Stimulated activated CD8-positive, alpha-beta memory T cell treated with anti-CD3 and anti-CD28 coated beads, Interleukin-15, amount 100 ng/mL, for 4 hours (primary cell): ENCODE measurements at places on chromosomes 1 and 21.

DNA sequence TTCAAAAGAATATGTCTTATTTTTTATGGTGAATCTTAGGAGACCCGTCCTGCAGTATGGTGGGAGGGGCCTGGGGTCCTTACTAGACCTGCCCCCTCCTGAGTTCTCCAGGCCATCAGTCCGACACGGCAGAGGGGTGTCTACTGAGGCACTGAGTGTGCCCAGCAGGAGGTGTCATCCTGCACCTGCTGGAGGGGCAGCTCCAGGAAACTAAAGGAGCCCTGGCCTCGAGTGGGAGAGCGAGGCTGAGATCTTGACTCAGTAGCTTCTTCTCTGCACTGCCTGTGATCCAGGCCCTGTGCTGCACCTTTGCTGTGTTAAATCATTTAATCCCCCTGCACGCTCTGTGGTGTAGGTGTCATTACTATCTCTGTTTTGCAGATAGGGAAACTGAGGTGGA is 587.7 kb downstream of the PTPRU start:
- no peak for DNase-seq

- no peak for DNase-seq
Measured at GRCh38 chr1:70941563-70941962, 106.1 kb downstream of the PTGER3 start.

DNA sequence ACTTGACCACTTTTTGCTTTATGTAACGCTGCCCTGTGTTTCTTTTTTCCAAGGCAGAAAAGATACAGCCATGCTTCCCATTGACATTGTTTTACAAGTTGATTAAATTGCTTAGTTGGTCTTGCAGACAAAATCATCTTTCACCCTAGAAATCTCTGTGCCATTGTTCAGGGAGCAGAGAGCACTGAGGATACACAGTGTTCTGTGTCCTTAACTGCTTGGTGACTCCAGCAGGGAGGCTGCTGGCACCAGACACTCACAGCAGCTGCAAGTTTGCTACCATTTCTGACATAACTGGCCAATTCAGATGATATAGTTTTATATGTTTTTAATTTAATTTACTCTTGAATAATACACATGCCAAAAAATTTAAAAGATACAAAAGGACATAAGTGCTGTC is 118.7 kb downstream of the RGS2 start:
- DNase-seq = no peak

DNA sequence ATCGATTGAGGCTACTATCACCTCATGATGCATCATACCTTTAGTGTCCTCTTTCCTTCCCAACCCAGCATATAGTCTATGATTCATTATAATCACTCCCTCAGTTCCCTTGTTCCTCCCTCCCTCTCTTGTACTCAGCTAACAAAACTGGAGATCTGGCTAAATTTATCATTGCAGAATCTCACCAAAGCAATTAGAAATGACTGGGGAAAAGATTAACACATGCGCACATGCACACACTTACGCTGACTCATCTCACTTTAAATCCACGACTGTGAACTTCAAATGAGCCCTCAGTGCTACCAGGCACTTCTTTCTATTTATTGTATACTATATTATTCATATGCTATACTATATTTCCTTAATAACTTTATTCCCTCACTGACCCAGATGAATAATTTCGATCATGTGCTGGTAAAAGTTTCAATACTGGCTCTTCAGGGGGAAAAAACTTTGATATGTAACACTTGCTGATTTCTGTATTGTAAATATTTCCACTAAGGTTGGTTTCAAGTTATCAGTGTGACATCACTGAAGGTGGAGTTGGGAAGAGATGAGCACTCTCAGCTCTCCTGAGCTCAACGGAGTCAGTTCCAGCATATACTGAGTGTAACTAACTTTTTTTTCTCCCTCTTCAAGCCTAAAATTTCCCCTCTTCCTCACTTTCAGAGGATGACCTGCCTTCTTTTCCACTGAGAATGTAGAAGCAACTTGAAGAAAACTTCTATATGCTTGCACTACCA is 613.7 kb upstream of the B3GALT2 start:
- DNase-seq = no peak

- no peak for DNase-seq
Measured at GRCh38 chr1:192272732-192273131, 44.1 kb upstream of the RGS21 start.

DNA sequence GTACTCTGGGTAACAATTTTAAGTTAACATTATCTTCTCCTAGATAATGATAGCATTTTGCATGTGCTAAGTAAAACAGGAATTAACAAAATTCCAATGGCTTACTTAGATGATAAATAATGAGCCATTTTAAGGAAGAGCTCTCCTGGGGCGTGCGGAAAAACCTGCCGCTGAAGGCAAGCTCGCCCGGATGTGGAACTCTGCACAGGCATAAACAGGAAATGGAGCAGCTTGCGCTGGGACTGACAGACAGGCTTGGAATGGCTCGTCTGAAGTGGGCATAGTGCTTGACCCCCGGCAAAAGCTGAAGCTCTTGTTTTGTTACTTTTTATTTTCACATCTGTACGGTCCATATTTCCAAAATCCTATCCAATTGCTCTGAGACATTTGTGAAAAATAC is 169.2 kb downstream of the ZNF281 start:
- DNase-seq = no peak

GRCh38 chr1:224631462-224632115 is 15.5 kb downstream of the CNIH3 start:
- DNase-seq = no peak

GRCh38 chr1:196160066-196160795 is 448.0 kb downstream of the KCNT2 start:
- no peak for DNase-seq

- no peak for DNase-seq
Measured at GRCh38 chr1:10529091-10529490, 54.3 kb downstream of the PEX14 start.

DNA sequence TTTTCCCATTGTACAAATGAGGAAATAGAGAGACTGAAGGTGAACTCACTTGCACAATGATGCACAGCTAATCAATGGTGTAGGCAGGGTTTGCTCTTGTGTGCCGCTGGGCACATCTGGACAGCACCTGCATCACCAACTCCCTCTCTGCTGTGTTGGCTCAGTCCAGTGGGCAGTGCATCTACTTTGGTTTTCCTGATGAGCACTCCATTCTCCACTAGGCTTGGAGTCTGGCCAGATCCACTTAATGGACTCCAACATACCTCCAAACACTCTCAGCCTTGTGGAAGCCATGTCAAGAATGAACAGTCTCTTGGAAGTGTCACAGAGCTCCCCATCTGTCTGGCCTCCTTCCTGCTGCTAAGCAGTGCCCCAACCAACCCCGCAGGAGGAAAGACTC is 152.2 kb downstream of the HIVEP3 start:
- no peak for DNase-seq

- DNase-seq = no peak
Measured at GRCh38 chr1:150578272-150579109, 919 bp downstream of the MCL1 start.

DNA sequence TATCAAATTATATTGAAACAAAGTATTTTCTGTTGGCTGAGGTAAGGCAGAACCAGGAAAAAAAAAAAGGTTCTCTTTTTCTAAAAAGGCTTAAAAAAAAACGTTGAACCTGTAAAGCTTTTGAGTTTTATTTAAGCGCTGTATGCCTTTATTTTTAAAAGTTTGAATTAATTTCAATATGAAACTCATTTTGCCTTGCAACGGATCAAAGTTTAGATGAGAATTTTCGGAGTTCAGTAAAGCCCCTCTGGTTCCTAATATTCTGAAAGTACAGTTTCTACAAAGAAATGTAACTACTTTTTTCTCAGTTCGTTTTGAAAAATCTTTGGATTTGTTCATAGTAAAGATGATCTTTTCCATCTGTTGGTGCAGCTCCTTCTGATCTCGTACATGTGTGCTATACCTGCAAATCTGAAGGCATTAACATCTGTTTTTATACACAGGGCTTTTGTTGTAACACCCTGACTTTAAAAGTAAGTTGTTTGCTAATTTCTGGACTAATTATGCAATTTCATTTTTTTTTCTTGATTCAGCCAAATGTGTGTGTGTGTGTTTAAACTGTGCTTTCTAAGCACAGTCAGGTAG is 1.7 kb downstream of the ZBTB18 start:
- DNase-seq = no peak

DNA sequence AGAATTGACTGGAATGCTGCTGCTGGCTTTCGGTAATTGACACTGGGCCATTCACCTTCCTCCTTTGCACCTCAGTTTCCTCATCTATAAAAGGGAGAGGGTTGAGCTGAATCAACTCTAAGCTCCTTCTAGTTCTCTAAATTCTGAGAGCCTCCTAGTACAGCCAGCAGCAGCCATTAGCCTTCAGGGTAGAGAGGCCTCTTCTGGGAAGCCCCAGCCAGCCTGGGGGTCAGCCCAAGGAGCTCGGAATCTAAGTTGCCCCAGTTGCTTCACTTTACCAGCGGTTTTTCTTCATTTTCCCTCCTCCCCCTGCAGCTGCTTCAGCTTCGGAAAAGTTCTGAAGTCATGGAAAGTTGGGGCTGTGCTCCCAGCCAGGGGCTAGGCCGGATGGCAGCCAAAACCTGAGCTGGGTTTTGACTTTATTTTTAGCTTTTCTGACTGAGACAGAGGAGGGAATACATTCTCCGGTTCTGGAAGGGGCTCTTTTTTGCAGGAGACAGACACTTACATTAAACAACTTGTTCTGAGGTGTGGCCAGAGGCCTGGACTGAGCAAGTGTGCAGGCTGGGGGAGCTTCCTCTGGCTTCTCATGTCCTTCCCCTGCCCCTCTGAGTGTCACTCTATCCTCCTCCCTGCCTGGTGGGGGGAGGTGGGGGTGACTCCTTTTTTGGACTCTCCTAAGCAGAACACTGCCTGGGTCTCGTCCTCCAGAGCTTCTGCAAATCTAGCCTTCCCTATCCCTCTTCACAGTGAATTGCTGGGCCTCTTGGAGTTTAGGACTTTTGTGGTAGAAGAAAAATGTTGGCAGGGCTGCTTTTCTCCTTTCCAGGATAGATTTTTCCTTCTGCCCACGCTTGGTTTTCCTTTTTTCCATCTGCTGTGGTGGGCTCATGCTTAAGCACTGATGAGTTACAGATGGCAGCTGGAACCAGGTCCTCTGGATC is 14.4 kb downstream of the LMNA start:
- DNase-seq = no peak
